Progenitor cell of endocrine pancreas (in vitro differentiated cells): ENCODE measurements at places on chromosomes 16 and 17. TPM values are rescaled to one million over a fixed set of nuclear protein-coding genes. Genes with fewer than 3 reads are reported as not detected.

DNA sequence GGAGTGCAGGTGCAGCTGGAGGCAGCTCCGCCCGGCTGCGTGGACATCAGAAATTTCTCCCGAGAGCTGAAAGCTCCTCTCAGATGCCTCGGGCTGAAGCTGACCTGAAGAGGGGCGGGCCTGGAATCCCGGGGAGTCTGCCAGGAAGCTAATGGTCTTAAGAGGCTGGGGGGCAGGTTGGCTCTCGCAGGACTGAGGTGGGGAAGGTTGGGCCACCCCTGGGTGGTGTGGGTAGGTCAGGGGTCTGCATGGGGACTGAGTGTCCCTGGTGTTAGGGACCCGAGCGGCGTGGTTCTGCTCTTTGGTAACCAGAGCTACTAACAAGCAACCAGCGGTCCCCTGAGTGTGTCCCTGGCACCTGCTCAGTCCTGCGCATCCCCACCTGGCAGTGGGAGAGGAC is 3.5 kb downstream of the CHMP6 start:
- H3K4me1 ChIP-seq: peaks cover 5% of the 10 kb centered on the region
- no peak overlapping the region for H3K4me3 ChIP-seq
- H3K27ac ChIP-seq: no peak overlapping the region

- H3K27ac ChIP-seq: no peak overlapping the region
- no peak overlapping the region for H3K4me3 ChIP-seq
- H3K36me3 ChIP-seq: peaks cover 19% of the 10 kb centered on the region
- no peaks in the 10 kb centered on the region for H3K27me3 ChIP-seq
- peaks cover 40% of the 10 kb centered on the region for H3K4me1 ChIP-seq
Observed at GRCh38 chr17:48051706-48052486, 3.7 kb downstream of the NFE2L1 start.

DNA sequence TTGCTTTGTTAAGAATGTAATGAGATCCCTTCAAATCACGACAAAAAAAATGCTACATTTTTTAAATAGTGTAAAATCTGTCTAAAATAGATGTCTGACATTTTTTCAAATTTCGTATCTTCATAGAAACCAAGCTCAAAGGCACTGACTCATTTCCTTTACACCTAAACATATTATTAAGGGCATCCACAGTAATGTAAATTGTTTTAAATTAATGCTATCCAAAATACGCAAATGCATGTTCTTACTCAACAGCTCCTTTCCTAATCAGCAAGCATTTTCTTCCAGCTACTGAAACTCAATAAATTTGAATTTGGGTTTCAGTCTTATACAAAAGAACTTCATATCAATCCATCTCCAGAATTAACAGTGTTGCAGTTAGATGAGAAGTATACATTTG is 4.3 kb downstream of the C16orf87 start:
- DNase-seq: no peak
- peaks cover 30% of the 10 kb centered on the region for H3K4me1 ChIP-seq

DNA sequence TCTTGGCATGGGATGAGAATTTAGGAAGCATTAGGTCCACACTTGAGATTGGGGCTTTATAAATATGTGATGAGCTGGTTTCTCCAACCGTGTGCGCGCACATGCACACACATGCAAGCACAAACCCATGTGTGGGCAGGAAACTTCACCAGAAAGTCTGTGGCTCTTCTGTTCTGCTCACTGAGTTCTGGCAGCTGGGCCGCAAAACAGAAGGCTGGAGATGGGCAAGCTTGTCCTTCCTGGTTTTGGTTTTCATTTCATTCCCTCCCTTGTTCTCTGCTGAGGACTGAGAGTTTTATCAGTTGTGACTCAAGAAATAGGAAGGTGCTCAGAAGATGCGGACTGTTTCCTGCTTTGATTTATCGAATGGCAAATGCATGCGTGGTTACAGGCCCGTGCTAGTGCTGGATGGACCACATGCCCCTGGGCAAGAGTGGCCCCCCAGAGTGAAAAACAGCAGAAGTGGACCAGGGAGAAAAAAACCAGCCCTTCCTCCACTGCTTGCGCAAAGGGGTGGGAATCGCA is 14.1 kb downstream of the MAP3K14 start:
- H3K27me3 ChIP-seq: no peaks in the 10 kb centered on the region
- H3K36me3 ChIP-seq: peaks cover 1% of the 10 kb centered on the region
- DNase-seq: no peak

DNA sequence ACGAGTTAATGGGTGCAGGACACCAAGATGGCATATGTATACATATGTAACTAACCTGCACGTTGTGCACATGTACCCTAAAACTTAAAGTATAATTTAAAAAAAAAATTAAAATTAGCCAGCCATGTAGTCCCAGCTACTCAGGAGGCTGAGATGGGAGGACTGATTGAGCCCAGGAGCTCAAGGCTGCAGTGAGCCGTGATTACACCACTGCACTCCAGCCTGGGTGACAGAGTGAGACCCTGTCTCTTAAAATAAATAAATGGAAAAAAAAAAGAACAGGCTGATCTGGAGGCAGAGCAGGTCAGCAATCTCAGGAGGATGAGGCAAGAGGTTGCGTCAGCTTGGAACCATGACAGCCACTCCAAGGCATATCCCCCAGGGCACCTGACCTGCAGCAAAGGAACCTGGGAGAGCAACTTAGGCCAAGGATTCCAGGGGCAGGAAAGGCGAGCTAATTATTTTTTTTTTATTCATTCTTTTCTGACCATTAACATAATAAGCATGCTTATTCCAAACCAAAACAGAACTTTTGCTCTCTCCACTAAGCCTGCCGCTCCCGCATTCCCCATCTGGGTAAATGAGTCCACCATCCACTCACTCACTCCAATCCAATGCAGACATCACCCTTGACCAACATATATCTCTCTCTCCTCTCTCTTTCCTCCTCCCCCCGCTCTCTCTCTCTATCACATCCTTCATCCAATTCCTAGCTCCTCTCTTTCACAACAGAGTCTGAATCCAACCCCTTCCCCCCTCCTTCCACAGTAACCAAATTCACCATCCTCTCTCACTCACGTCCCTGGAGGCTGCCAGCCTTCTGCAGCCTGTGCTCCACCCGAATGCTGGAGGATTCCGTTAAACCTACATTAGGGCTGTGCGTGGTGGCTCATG is 47.7 kb downstream of the TK2 start:
- no peak overlapping the region for H3K27ac ChIP-seq
- no peaks in the 10 kb centered on the region for H3K4me1 ChIP-seq

RSKR gene
- 35.5 and 36.7 TPM in 2 replicates for total RNA-seq

LRRC46 gene
- total RNA-seq: 1.3 and 1.7 TPM in 2 replicates

OR4D1 gene
- not detected in 2 replicates for total RNA-seq
